Thymus (tissue), 14 donors: ENCODE measurements at places on chromosomes 6 and 20. TPM values are rescaled to one million over a fixed set of nuclear protein-coding genes. Genes with fewer than 3 reads are reported as not detected.
A peak's percentile ranks its signal among the peaks of the same experiment; 100 is the strongest.

GRCh38 chr6:137316626-137317025, 97.4 kb upstream of the IFNGR1 start:
- DNase-seq, result no peak

- no peak for DNase-seq
Observed at GRCh38 chr6:104322841-104323240, 536.9 kb downstream of the HACE1 start.

The HSP90AB1 gene
- polyA plus RNA-seq, result 252 TPM

The ADAM33 gene
- polyA plus RNA-seq, result 3.6 TPM

The HSPA1L gene
- 2.4 TPM for polyA plus RNA-seq

DNA sequence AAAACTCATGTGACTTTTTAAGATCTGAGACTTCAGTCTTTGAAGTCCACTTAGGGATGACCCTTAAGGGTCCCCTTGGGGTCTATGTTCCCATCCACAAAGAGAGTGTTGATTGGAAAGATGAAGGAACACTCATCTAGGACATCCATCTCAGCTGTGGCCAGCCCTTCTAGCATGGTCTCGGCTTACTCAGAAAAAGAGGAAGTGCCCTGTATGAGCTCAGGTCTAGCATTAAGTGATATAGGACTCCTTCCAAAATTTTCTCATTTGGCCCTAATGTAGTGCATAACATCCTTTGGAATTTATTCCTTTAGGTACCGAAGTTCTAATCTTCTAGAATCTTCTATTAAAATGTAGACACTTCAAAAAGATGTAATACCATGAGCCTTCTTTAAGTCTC, 77.4 kb downstream of the NDUFAF5 start:
- no peak for DNase-seq

DNA sequence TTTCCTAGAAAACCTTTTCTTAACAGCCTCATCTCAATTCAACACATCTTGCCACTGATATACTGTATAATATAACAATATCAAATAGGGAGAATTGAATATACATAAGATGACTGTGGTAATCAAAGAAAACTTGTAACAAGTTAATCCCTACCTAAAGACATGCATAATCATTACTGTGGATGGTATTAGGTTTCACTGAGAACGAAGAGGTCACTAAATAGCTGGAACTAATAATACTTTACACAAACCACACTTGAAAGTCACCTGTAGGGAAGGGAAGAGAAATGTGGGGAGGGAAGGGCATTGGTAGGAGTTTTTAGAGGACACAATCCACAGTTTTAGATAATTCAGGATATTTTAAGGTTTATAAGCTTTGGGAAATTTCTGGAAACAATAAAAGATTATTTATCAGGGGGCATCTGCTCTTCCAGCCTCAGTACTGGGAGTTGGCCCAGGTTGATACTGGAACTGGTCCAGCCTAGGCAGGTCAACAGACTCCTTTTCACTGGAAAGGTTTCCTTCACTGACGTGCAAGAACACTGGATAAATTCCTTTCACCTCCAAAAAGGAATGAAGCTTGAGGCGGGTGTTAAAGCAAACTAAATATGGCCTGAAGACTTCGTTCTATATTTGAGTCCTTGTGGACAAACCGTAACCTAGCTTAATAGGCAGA, 44.0 kb downstream of the MAP7 start:
- no peak for DNase-seq

GRCh38 chr6:10309457-10310329, 105.2 kb downstream of the TFAP2A start:
- no peak for DNase-seq

GRCh38 chr20:36098364-36098763, 56.2 kb upstream of the EPB41L1 start:
- DNase-seq, result peak; percentile 45

DNA sequence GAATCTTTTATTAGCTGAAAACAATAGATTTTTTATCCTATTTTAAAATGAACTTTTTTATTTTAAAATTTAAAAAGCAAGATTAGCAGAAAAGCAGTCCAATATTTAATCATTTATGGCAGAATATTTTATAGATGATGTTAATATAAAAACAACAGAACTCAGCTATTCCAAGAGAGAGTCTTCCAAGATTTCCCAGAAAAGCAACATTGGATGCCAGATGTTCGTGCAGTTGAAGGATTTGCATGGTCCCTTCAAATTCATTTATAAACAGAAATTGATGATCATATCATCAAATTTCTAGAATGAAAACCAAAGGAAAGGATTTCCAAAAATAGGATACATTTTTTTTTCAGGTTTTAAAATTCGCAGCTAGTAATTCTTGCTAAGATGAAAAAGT, 25.4 kb upstream of the CNKSR3 start:
- no peak for DNase-seq

- DNase-seq, result no peak
Observed at GRCh38 chr6:19356692-19357091, 480.5 kb upstream of the ID4 start.

DNA sequence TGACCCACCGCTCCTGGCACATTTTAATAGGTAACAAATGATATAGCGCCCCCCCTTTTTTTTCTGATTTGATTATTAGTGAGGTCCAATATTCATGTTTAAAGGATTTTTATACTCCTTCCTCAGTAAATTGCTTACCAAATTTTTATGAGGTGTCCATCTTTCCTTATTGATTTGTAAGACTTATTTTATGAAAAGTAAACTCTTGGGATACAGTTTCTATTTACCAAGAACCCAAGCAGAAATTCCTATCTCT, 25.1 kb downstream of the TRIM27 start:
- no peak for DNase-seq

GRCh38 chr20:35133031-35133430, 14.1 kb downstream of the EDEM2 start:
- DNase-seq, result no peak

GRCh38 chr6:139249395-139249794, 42.4 kb downstream of the TXLNB start:
- no peak for DNase-seq

- DNase-seq, result no peak
Observed at GRCh38 chr20:40807821-40808170, 118.8 kb upstream of the MAFB start.

The GJA1 gene
- 43.7 TPM for polyA plus RNA-seq

The EFCAB8 gene
- 0.46 TPM for polyA plus RNA-seq
